ENCODE measurements at places on chromosomes 3 and 15. TPM values are rescaled to one million over a fixed set of nuclear protein-coding genes. Genes with fewer than 3 reads are reported as not detected.

GOLGA6B gene
- total RNA-seq, result not detected

SPRED1 gene
- total RNA-seq, result 14.0 TPM

DUOXA2 gene
- total RNA-seq, result not detected

USP13 gene
- 8.4 TPM for total RNA-seq

PLSCR2 gene
- total RNA-seq, result not detected

CCDC174 gene
- total RNA-seq, result 4.8 TPM

MAPKAPK3 gene
- total RNA-seq, result 40.3 TPM

ERICH6 gene
- total RNA-seq, result not detected

Data from bronchus fibroblast of lung (primary cell).